ENCODE measurements at places on chromosomes 1 and 21.
A peak's percentile ranks its signal among the peaks of the same experiment; 100 is the strongest.

GRCh38 chr1:161008869-161009510 lies 12.0 kb downstream of the F11R start:
- DNase-seq: peak; percentile 79

DNA sequence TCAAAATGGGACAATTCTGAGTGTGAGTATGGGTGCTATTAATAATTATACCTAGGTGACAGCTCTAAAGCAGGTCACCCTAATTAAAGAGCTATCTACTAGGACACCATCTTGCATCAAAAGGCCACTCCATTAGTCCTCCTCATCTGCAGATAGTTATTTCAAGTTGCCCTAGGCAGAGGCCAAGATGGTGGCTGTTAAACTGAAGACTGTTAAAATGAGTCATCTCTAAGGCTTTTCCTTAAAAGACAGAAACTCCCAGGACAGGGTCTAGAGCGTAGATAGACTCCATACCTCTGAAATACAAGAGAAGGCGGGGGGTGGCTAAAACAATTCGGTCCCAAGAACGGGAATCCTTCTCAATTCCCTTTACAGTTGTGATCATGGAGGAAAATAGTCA lies 4.5 kb upstream of the ZNF697 start:
- DNase-seq: no peak

GRCh38 chr1:41474490-41475271 lies 9.8 kb downstream of the EDN2 start:
- peak; percentile 59 for DNase-seq

DNA sequence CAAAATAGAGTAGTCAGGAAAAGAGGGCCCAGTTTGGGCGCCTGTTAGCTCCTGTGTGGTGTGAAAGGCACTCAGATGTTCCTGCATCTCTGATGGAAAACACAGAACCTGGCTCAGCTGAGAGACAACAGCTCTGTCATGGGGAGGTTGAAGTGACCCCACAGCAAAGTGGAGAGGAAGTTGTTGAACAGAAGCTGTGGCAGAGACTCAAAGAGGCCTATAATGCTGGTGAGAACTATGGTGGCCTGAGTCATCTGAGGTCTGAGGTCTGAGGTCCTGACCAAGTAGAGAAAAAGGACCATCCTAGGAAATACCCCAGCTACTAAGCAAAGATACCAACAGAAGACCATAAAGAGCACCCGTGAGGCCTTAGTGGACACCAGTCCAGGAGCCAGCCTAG lies 45.6 kb upstream of the JAK1 start:
- DNase-seq: no peak

- DNase-seq: no peak
Observed at GRCh38 chr1:41645062-41645461, 160.6 kb upstream of the EDN2 start.

GRCh38 chr1:225811622-225812487 lies 1.9 kb downstream of the EPHX1 start:
- peak; percentile 34 for DNase-seq

DNA sequence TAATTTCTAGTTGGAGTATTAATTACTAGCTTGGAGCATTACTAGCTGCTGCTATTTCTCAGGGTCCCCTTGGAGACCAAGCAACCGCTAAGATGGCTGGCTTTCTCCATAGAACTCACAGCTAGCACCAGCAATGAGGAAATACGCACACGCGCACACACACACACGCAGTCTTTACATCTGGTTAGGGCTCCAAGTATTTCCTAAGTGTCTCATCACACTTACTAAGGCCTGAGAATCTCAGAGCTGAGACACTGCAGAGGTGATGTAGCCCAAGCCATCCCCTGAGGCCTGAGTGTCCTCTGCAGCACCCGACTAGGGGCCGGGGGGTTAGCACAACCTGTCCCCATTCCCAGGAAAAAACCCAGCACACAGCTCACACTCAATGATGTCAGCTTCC lies 42.5 kb downstream of the ITPKB start:
- peak; percentile 12 for DNase-seq

DNA sequence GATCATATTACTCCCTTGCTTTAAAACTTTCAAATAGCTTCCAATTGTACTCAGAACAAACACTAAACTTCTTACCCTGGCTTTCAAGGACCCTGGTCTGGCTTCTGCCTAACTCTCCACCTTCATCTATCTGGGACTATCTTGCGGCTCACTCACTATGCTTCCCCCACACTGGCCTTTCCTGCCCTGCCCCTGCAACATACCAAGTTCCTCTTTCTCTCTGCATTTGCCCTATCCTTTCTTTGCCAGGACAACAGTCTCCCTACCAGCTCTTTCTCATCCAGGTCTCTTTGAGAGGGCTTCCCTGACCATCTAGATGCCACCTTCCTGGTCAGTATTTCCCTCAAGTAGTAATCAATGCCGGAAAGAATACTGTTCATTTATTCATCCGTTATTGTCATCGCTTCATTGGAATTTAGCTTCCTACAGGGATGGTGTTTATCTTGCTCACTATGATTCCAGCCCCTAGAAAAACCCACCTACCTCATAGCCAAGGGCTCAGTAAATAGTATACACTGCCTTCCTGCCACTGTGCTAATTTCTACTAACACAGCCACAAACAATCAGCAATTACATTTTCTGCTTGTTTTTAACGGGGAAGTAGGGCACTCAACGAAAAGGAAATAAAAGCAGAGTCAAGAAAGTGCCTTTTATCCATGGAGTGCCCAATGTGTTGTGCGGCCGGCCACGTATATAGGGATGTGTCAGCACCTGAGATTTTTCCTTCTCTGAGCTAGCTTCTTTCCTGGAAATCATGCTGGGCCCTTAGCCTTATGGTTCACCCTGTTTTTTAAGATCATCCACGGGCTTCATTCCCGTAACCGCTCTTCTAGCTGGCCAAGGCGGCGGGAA lies 521 bp upstream of the CDC7 start:
- DNase-seq: no peak

- no peak for DNase-seq
Observed at GRCh38 chr1:236320214-236320613, 38.5 kb upstream of the ERO1B start.

GRCh38 chr1:204127597-204128242 lies 24.1 kb downstream of the ETNK2 start:
- peak; percentile 87 for DNase-seq

DNA sequence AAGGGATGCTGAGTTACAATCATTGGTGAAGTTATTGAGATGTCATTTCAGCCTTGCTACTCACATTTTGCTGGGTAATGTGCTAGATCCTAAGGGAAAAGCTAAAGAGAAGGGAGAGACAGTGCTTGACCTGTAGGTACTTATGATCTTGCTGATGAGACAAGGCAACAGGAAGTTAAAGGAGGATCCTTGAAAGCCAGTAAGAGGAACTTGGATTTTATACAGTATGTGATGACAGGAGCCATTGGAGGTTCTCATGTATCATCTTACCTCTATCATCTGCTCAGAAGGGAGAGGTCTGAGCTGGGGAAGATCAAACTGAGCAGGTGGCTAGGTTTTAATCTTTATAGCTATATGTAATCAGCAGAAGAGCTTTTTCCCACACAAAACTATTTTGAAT lies 6.3 kb downstream of the APOBEC4 start:
- no peak for DNase-seq

DNA sequence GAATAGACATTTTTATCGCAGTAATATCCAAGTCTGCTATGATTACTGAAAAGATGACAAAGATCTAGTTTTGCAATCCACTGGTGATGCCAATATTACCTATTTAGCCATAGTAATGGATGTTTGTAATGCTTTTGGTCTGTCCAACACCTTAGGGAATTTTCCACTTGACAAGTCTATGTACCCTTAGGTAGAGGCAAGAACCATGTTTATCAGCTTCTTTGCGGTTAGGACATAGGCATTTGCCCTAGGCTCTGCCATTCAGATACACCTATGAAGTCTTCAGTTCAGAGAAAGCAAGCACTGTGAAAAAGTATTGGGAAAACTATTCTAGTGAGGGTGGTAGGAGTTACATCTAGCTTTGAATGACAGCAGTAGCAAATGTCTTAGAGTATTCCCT lies 40.2 kb upstream of the SLC35D1 start:
- DNase-seq: no peak

GRCh38 chr1:191695865-191696264 lies 462.4 kb upstream of the RGS18 start:
- no peak for DNase-seq

- no peak for DNase-seq
Observed at GRCh38 chr1:66542314-66542713, 8.4 kb downstream of the SGIP1 start.

GRCh38 chr21:14120091-14120734 lies 90.5 kb downstream of the LIPI start:
- DNase-seq: no peak

- no peak for DNase-seq
Observed at GRCh38 chr1:99891997-99892396, 41.8 kb downstream of the AGL start.

DNA sequence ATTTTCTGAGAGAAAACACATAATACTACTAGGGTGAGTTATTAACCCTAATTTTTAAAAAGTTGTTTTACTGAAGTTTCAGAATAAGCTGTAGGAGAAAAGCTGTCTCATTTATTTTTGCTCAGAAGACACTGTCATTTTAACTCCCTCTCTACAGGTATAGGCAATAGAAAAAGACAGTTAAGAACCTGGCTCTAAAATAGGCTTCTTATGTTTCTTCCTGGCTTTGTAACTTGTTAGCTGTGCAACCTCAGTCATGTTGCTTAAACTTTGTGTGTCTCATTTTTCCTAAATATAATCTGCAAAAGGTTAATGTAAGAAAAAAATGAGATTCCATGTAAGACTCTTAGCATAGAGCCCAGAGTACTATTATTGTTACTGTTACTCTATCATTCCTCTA lies 64.4 kb downstream of the TTLL7 start:
- DNase-seq: no peak

DNA sequence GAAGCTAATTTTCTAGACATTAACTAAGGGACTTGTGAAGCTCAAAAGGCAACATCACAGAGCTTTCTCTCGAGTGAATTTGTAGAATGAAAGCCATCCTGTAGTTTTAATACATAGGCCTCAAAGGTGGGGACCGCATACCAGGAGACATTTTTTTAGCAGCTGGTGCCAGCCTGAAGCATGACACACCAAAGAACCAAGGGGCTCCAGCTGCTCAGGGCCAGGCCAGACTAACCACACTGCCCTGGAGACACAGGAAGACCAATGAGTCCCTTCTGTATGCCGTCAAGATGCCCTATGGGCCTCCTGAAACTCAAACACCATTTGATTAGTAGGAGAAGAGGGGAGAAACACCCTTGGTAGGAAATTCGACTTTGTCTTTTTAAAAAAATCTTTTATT lies 113.9 kb upstream of the CACNA1E start:
- no peak for DNase-seq

- DNase-seq: no peak
Observed at GRCh38 chr1:231058416-231059109, 18.5 kb upstream of the FAM89A start.

DNA sequence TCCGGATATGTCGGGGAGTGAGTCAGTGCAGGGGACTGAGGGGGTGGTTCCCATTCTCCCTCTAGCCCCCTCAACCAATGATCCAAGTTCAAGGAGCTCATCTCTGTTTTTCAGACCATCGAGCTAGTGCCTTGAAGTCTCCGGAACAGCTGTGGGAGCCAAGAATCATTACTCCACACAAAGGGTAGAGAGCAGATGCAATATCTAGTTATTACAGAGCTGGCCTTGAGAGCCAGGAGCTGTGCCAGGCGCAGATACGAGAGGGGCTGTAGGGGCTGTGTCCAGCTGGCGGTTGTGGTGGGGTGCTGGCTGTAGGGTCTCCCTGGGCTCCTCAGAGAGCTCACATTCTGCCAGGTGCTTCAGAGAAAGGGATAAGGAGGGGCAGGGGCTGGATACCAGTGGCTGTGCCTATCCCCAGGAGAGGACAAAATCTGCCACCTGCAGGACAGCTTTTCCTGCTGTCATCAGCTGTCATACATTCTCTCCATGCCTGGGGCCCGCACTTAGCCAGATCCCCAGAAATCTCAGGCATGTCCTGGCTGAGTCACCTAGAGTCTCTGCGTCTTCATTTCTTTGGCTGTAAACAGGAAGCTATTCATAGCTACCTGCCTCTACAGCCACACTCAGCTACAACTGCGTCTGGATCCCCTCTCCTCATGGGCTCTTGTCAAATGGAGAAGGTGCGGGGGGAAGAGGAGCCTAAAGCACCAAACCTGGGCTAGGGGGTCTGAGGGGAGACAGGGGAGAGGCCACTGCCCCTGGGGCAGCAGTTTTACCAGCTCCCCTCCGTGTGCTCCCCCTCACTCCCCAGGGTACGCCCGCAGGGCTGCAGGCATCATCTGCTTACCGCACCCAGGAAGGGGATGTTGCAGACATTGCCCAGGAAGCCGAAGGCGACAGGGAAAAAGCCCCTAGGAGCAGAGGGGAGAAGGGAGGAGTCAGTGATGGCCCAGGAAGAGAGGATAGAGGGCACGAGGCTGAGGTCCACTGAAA lies 2.4 kb upstream of the KISS1 start:
- DNase-seq: peak; percentile 50

DNA sequence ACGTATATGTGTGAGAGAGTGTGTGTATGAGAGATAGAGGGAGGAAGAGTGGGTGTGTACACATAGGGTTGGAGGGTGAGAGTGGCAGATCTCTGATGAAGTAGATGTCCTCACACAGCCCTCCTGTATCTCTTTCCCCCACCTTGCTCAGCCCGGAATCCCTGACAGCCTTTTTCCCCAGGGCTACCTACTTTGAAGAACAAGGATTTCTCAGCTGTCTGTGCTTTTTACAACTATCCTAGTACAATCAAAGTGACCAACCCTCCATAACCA lies 29.1 kb upstream of the CADM3 start:
- no peak for DNase-seq

DNA sequence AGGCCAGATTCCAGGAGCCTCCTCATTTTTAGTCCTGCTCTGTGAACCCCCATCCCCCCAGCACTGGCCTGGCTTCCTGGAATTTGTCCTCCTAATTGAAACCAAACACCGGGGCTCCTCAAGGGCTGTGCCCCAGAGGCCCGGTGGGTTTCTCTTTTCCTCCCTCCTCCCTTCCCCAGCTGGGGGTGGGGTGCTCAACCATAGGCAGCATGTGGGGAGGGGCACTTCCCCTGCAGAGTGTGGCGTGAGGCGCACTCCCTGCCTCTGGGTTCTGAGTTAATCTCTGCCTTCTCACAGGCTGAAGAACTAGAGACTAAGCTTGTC lies 67.5 kb upstream of the ACOT11 start:
- DNase-seq: no peak

DNA sequence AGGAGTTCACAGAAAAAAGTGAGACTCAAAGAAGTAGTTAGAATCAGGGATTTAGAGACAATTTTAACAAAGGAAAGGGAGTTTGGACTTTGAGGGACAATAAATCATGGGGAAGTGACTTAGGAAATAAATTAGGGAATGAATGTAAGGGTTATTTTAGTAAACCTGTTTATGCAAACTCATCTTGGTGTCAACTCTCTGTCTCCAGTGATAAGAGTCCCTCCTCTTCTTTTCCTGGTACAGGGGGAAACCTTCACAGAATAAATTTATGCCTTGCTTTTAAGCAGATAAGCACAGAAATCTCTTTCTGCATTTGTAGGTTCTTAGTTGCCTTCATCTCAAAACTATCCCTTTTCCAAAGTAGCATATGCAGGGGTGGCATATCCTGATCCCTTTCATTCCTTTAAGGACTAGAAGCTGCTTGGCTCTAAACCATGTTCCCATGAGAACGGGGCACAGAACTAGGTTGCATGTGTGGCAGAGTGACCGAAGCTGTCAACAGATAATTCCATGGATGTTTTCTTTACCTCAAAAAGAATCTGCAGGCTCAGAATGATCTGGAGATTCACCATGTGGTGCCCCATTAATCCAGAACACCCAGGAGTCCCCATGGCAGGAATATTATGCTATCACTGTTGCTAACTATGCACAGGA lies 155.4 kb downstream of the ZNF648 start:
- DNase-seq: no peak

- no peak for DNase-seq
Observed at GRCh38 chr1:55993646-55994318, 585.6 kb downstream of the PLPP3 start.

- DNase-seq: peak; percentile 15
Observed at GRCh38 chr1:64396817-64397216, 73.1 kb upstream of the CACHD1 start.

Data from cardiac fibroblast (primary cell).